IPS-NIHi11 (cell line): ENCODE measurements at places on chromosomes 1 and 21.

- no peak for DNase-seq
Measured at GRCh38 chr1:1939296-1940122, 20.4 kb upstream of the TMEM52 start.

GRCh38 chr21:26843933-26844257 lies 1.3 kb downstream of the ADAMTS1 start:
- DNase-seq = peak; percentile 17

DNA sequence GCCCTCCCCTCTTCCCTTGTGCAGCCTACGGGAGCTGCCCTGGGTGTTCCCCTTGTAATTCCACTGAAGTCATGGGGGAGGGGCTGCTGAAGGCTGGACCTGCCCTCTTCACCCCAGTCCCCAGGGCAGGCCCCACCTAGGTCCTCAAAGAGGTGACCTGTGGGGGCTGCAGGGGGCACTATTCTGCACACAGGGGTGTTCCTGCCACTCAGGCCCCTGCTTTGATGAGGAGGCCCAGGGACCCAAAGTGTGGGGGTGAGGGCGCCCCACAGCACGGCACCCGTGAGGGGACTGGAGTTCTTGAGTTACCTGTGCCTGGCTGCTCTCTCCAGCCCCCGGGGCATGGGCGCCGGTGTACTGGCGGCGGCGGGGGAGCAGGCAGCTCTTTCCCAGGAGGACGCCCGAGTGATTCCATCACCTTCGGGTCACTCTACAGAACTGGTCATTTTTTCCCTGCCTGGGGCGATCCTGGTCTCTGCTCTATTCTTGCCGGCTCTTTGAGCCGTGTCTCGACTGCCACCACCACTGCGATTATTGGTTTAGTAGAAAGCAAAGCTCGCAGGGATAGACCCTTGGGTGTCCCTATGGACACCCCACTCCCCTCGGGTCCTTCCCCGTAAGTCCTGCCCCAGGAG lies 6.9 kb upstream of the PRDM16 start:
- DNase-seq = no peak

GRCh38 chr1:111803951-111804350 lies 48.2 kb downstream of the DDX20 start:
- no peak for DNase-seq

- no peak for DNase-seq
Measured at GRCh38 chr1:150572918-150573647, 6.3 kb downstream of the MCL1 start.

DNA sequence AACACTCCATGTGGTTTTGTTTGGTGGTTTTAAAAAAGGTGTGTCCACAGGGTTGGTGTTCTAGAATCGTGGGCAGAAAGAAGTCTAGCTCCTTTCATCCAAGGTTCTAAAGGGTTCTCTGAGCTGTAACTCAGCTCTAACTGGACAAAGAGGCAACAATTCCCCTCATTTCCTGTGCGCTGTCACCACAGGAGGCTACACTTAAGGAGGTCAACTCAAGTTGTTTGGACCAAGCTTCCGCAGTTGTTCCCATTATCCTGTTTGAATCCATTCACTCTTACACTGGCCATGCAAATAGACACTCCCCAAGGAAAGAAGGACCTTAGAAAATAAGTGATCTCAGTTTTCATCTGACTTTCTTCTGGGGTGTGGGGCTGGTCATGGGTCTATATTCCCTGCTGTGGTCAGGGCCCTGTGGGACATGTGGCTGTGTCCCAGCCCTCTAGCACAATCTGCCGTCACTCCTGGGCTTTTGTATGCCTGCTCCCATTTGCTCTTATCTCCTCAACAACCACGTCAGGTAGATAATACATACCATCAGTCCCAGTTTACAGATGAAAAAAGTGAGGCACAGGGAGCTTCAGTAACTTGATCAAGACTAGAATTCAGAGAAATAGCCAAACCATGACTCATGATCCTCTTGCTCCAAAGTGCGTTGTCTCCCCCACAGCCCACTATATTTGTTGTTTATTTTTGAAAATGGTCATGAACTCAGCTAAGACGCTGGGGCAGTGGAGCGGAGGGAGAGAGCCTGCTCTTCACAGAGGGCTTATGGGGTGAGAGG lies 103.6 kb downstream of the RHOU start:
- DNase-seq = no peak

DNA sequence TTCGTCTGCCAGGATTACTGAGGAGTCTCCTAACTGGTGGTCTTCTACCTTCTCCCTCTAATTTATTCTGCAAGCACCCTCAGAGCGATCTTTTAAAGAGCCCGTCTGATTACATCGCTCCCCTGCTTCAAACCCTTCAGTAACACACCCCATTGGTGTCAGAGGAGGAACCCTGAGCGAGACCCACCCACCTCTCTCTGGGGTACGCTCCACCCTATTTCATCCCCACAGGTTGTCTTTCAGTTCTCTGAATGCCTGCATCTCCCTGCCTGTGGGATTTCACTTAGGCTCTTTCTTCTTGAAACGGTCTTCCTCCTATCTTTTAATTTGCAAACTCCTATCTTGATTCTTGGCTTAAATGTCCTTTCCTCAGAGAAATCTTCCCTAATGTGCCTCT lies 39.4 kb downstream of the C1orf21 start:
- DNase-seq = no peak

DNA sequence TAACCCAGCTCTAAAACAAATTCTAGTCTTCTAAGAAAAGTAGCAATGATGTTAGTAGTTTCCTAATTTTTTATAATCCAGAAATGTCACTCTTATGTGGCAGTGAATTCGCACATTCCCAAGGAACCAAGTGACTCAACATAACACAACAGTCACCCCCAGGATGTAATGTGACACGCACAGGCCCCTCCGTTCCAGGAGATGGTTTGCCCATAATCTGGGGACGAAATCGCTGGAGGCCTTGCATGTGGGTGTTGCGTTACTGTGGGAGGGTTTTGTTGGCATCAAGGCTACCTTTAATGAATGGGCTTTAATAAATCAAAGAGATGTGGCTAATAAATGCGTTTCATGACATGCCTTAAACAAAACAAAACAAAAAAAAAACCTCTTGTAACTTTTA lies 50.9 kb downstream of the EVA1C start:
- no peak for DNase-seq

- no peak for DNase-seq
Measured at GRCh38 chr21:42764883-42765282, 111.5 kb downstream of the PDE9A start.

GRCh38 chr1:111723091-111723806 lies 15.9 kb downstream of the INKA2 start:
- DNase-seq = no peak

DNA sequence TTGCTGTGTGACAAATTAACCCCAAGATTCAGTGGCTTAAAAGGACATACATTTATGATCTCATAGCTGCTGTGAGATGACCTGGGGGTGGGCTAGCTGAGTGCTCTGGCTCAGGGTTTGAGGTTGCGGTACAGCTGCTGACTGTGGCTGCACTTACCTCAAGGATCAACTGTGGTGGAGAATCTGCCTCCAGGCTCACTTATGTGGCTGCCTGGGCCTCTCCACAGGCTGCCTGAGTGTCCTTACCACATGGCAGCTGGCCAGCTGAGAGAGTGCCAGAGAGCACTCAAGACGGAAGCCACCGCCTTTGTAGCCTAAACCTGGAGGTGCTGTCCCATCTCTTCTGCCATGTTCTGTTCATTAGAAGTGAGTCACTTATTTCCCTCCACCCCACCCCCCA lies 5.7 kb downstream of the LRRC71 start:
- DNase-seq = no peak

- peak; percentile 49 for DNase-seq
Measured at GRCh38 chr1:118739501-118739900, 248.6 kb downstream of the TBX15 start.

DNA sequence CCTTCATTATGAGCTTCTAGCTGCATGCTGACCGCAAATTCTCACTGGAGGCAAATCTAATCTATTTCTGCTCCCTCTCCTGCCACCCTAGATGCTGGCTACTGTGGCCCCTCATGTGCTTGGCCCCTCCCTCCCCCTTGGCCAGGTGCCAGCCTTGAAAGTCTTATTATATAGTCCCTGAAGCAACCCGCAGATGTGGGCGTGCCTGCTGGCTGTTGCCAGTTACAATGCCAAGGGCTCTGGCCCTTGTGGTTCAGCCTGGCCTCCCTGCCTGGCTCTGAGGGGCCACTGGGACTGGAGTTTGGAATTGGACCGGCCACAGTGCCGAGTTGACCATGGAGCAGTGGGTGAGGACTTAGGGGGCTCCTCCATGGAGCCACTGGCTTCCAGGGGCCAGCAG lies 78.9 kb upstream of the ACTRT2 start:
- no peak for DNase-seq

DNA sequence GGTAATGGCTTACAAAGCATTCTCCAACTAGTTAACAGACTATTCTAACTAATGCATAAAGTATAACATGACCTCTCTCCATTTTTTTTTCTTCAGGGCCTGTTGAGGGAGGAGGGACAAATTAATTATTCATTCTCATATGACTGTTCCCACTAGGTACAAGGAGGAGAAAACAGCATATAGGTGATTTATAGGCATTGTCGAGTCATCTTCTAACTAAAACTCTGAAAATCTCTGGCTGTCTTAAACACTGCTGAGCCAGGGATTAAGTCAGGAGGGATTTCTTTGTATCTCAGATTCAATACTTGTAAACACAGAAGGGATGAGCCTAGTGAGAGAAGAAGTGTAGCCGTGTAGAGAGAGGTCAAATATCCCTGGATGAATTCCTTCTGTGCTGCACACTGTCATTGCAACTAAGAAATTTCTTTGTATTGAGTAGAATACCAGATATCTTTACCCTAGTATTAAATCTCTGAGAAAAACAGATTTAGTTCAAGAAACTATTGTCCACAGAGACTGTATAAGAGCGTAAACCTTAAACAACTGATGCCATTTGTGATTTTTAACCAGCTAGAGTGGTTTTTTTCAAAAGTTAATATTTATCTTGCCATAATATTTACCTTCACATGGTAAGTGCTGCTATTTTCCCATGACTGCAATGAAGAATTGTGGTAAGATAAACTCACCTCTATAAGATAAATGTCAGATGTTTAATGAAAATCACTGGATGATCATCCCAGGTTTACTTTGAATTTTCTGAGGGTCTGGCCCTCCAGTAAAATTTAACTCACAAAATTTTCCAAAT lies 465.3 kb downstream of the RWDD3 start:
- no peak for DNase-seq

- no peak for DNase-seq
Measured at GRCh38 chr1:178566187-178566586, 53.3 kb downstream of the TEX35 start.

- DNase-seq = peak; percentile 36
Measured at GRCh38 chr1:45769261-45769932, 18.9 kb upstream of the IPP start.

- DNase-seq = no peak
Measured at GRCh38 chr1:17137441-17137840, 18.2 kb upstream of the PADI2 start.

DNA sequence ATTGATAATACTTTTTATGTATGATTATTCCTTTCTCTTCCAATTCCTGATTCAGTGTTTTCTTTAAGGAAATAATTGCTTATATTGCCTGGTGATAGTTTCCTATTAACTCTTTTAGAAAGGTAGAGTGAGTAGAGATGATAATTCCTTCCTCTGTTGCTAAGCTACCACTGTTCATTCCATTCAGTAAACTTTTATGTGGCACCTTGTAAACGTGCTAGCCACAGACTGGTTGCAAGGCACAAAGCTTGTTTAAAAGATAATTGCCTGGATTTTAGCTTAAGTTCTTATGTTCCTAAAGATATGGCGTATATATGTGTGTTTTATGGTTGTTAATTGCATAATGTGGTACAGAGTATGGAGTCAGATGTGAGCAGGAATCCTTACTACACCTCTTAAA lies 3.2 kb downstream of the ZFYVE9 start:
- no peak for DNase-seq

- no peak for DNase-seq
Measured at GRCh38 chr1:3817138-3817740, 20.9 kb upstream of the LRRC47 start.

- DNase-seq = no peak
Measured at GRCh38 chr1:100924212-100924611, 28.3 kb downstream of the SLC30A7 start.

DNA sequence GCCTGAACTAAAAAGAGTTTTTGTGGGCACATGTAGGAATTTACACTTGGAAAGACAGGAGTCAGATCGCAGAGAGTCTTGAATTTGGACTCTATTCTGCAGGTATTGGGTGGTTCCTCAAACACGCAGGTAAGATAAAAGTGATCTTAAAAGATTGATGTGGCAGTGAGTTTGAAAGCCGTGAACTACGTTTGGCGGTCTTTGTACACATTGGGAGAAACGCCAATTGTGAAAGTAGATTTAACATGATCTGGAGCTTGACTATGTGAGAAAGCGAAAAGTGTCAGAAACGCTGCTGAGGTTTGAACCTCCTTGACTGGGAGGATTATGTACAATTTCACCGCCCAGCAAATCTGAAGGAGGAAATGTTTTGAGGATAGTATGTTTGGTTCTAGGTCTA lies 1.5 kb upstream of the PPP2R5A start:
- DNase-seq = no peak

GRCh38 chr21:40481764-40482163 lies 365.2 kb downstream of the DSCAM start:
- no peak for DNase-seq

GRCh38 chr1:114250683-114251572 lies 97.3 kb upstream of the SYT6 start:
- no peak for DNase-seq

DNA sequence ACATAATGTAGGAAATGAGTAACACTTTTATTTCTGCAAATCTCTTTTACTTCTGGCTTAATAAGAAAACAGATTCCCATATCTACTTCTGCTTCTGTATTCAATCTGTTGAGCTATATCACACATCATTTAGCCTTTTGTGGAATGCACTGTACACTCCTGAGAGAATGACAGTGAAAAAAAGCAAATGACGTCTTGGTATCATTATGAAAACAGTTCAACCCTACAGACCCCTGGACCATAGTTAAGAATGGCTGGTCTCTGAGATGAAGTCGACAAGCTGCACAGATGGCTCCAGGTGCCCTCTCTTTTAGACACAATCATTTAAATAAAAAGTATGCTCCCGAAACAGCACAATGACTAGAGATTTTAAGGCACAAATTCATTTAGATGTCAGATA lies 247.0 kb downstream of the RERE start:
- no peak for DNase-seq

DNA sequence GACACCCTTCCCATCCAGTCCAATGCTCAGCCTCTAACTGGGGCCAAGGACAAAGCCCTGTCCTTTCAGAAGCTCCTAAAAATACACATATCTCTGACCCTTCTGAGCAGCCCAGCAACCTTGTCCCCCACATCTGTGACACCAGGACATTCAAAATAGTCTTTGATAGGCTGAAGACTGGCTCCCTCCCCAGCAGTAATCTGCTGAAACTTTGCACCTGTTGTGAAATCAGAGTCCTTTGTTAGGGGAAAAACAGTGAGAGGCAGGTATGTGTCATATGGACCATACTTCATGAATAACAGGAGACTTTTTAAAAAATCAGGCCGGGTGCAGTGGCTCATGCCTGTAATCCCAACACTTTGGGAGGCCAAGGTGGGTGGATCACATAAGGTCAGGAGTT lies 82.4 kb upstream of the VAMP3 start:
- no peak for DNase-seq
